ENCODE measurements at places on chromosomes 7 and 10.

DNA sequence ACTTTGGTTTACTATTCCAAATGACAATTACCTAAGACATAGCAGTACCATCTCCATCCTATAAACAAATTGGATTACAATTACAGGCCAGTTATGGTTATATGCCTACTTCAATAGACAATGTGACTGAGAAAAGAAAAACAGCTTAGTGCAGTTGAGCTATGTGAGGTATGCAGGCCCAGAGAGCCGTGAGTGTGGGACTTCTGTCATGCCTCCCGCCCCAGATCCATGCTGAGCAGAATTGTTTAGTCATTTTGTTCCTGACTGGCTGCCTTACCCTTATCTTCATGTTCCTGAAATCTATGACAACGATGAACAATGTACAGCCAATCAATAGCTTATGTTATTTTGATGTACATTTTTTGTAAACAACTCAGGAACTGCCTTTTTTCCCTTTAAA is 21.7 kb downstream of the LARP4B start:
- DNase-seq = peak; percentile 45

- no peak for DNase-seq
These were observed 58.6 kb upstream of the EBF3 start for GRCh38 chr10:130022511-130023299.

- DNase-seq = peak; percentile 81
These were observed 43.4 kb downstream of the MYOF start for GRCh38 chr10:93438613-93439253.

- DNase-seq = peak; percentile 17
These were observed 57.1 kb downstream of the RELN start for GRCh38 chr7:103932389-103932788.

Data from iPS-NIHi11 (cell line).